ENCODE measurements at places on chromosomes 12 and 14. TPM values are rescaled to one million over a fixed set of nuclear protein-coding genes. Genes with fewer than 3 reads are reported as not detected.

- H3K4me1 ChIP-seq, result no peaks in the 10 kb centered on the region
- no peaks in the 10 kb centered on the region for H3K36me3 ChIP-seq
- no peak overlapping the region for H3K4me3 ChIP-seq
- peaks cover 14% of the 10 kb centered on the region for H3K27me3 ChIP-seq
- H3K27ac ChIP-seq, result no peak overlapping the region
Measured at GRCh38 chr12:105329926-105330282, 587 bp upstream of the C12orf75 start.

DNA sequence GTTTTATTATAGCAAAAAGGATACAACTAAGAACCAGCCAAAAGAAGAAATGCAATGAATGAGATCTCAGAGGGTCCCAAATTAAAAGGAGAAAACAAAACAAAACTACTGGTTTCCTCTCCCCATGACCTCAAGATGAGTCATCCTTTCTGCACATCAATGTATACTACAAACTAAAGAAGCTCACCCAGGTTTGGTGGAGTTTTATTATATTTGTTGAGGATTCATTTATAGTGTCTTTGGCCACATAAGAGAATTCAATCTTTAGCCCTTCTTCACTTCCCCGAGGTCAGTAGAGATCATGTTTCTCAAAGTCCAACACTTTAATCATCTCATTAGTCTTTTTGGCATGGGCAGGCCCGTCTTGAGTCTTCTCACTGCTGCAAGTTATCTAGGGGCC is 210.6 kb downstream of the SLC6A15 start:
- H3K4me3 ChIP-seq, result no peak overlapping the region
- H3K27me3 ChIP-seq, result no peaks in the 10 kb centered on the region
- H3K4me1 ChIP-seq, result no peaks in the 10 kb centered on the region
- H3K36me3 ChIP-seq, result no peaks in the 10 kb centered on the region
- no peak for DNase-seq

NFATC4 gene
- total RNA-seq, result 25.0 TPM

FGF23 gene
- total RNA-seq, result 0.48 TPM

Data from endodermal cell (in vitro differentiated cells).